ENCODE measurements at places on chromosomes 5 and 9.

DNA sequence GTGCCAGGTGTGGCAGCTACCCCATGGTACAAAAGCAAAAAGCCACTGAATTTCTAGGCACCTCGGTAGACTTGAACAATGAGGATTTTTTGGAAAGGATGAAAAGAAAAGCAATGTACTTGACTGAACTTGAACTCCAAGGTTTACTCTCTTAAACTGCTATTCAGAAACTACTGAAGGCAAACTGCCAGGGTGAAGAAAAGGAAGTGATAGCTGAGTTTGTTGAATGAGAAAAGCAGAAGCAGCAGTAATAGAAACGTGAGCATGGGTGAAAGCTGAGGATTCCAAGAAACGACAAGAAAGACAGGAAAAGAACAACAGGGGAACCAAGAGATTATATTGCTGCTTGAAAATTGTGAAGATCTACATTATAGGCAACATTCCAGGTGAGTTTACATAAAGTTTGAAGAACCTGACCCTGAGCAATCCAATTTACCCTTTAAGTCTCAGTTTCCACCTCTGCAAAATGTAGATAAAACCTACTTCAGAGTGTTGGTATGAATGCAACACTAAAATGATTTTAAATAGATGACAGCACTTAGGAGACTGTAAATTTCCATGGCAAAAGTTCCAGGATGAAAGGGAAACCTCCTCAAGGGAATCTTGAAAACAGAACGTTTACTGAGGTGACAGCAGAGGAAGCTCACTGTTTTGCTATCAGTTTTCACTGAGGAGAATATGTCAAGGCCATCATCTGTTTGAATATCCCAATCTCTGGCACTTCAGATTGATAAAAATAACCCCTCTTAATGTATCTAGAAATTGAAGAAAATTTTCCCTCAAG lies 245.8 kb downstream of the SPATA31D1 start:
- DNase-seq: no peak

- no peak for DNase-seq
Measured at GRCh38 chr5:83509540-83509939, 38.0 kb downstream of the VCAN start.

- no peak for DNase-seq
Measured at GRCh38 chr5:152511531-152512132, 106.6 kb upstream of the NMUR2 start.

DNA sequence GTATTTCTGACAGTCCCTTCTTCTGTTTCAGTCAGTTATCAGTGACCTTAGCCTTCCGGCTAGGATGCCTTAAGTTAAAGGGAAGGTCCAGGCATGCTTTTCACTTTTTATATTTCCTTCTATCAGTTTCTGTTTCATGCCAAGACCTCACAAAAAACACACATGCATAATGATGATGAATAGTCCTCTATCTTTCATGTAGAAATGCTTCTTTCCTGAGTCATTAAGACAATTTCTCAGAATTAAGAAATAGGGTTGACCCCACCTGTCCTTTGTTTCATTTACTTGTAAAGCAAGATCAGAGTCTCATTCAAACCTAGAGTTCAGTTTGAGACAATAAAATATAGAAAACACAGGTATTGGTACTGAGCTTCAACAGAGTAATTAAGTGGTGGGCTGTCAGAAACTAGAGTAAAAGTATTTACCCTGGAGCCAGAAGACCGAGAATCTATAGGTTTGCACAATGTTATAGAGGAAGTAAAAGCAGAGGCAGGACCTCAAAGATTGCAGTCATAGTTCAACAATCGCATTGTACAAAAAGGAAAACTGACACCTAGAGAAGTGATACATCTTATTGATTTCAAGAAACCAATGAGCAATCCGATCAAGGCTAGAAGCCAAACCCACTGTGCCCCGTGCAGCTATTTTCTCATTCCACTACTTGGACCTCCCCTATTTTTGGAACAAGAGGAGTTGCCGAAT lies 118.7 kb upstream of the PUM3 start:
- no peak for DNase-seq

DNA sequence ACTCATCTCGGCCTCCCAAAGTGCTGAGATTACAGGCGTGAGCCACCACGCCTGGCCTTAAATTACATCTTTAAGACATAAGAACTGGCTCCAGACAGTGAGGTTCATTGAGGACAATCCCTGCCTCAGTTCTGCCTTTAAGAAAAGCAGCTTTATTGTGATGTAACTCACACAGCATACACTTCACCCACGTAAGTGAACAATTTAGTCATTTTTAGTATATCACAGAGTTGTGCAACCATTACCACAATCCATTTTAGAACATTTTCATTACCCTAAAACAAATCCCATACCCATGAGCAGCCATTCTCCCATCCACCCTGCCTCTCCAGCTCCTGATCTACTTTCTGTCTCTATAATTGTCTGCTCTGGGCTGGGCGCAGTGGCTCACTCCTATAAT lies 24.0 kb upstream of the LTC4S start:
- no peak for DNase-seq

DNA sequence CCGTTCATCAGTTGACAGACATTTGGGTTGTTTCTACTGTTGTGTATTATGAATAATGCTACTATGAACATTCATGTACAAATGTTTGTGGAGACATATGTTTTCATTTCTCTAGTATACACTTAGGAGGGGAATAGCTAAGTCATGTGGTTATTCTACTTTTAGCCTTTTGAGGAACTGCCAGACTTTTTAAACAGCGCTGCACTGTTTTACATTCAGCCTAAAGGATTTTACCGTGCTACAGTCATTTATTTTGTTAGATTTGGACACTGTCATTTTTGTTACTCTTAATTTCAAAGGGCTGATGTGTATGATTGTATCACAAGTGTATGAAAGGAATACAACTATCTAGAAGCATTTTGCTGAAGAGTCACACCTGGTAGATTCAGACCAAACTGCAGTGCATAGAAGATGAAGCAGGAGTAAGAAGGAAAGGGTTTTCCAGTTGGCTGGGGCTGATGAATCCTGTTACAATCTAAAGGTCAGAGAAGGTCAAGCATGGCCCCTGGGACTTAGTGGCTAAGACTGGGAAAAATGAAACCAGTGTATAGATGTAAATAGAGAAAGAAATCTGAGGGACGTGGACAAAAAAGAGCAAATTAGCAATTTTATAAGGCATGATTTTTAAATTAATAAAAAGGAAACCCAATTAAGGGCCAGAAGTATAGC lies 509.7 kb downstream of the PSAT1 start:
- no peak for DNase-seq

DNA sequence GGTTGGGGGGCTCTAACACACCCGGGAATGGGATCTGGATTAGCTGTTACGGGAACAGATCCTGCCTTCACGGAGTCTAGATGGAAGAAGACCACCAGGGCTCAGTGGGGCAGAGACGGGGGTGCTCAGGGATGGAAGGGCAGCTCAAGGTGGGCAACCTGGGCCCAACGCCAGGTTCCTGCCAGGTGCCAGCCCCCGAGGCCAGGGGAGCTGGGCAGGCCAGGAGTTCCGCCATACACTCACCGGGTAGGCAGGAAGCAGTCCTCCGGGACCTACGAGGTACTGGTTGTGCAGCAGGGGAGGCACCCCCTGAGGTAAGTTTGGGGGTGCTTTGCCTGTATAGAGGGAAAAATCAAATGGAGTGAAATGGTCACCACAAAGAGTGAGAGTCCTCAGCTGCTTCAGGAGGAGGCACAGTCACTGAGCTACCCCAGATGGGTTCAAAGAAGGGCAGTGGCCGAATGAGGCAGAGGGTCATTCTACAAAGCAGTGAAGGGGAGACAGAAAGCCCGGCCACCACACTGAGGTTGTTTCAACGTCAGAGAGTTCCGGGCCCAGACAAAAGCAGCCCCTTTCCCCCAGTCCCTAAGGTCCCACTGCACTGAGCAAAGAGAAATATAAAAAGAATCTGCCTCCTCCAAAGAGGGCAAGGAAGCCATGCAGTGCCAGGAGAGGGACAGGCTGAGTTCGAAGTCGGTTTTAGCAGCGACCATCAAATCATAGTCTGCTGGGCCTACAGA lies 110.0 kb downstream of the UBE2R2 start:
- DNase-seq: no peak
